ENCODE measurements at places on chromosomes 3 and 15.

DNA sequence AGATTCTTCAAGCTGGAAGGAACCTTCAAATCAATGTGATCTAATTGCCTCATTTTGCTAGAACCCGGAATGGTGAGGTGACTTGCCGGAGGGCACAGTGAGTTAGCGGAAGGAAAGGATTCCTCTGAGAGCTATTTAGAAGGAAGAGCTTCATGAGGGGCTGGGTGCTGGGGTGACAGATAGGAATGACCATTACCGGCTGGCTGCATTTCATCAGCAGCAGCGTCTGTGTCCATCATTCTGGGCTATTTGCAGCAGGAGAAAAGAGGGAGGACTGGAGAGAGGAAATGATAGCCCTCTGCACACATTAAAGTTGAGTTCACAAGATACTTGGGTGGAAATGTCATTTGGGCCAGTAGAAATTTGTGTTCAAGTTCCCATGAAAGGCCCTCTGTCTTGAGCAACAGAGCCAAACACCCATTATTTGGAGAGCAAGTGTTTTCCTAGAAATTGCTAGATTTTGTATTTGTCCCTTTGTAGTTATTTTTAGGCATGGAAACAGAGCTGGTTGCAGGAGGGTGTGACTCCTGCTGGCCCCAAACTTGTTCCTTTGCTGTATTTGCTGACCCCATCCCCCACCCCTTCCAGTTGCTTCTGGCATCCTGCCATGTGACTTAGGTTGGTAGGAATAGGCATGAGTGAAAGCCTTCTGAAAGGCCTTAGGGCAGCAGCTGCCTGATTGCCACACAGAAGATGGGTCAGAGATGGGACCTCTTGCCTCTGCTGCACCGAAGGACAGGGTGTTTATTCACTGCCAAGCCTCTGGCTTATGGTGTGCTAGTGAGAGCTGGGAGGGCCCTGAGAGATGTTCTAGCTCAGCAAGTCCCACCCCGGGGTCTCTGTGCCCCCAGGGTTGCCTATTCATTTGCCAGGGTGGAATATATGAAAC is 87.5 kb upstream of the PLXNA1 start:
- peak; percentile 7 for DNase-seq

- no peak for DNase-seq
These were observed 4.2 kb upstream of the APBA2 start for GRCh38 chr15:28881600-28881999.

DNA sequence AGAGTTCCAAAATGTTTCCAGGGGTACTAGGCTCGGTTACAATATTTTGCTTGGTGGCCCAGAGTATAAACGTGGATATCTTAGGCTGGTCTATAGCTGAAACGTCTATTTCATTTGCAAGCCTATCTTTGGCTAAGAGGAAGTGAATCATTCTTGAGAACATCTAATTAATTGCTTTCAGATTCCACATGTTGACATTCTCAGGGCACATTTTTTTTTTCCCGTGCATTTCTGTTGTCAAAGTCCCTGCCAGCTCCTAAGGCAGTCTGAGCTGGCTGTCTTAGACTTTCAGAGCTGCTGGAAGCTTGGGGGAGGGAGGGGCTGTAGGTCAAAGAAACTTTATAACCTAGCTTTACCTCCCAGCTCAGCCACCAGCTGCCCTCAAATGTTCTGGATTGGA is 23.2 kb upstream of the LAMP3 start:
- no peak for DNase-seq

GRCh38 chr3:9743548-9743947 is 6.2 kb upstream of the OGG1 start:
- DNase-seq = no peak

Data from muscle of arm (tissue), 14 donors.